PC-9 (cell line): ENCODE measurements at places on chromosomes 16 and 17.

- no peak for DNase-seq
Measured at GRCh38 chr16:7268182-7268581, 64.5 kb upstream of the RBFOX1 start.

DNA sequence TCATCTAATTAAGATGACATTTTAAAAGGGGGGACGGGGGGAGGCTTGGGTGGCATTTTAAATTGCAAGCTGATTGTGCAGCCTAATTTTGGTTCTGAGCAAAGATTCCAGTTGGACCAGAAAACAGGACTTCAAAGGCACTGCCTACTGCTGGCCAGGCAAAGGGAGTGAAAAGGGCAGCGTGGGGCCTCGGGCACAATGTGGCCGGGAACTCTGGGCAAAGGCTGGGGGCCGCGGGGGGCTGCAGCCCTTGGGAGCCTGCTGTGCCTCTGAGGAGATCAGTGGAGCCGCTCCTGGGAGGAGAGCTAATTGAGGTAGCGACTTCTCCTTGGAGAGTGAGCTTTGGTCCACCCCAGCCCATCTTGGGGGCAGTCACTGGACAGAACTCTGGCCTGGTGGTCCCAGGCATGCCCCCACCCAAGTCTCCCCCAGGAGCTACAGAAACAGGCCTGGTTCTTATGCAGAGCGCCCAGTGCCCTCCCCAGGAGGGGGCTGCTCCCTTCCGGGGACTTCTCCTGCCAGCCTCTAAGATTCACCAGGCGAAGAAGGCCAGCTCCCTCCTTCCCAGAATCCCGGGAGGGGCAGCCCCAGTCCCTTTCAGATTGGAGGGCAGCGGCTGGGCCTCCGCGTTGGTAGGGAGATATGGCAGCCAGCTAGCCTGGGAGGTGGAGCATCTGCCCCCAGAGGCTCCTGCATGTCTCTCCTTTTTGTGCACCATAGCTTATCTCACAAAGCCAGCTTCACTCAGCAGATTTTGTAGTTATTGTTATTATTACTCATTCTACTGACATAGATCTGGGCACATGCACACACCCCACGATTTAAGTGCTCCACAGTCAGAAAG lies 115.6 kb downstream of the GNAO1 start:
- DNase-seq: no peak

- no peak for DNase-seq
Measured at GRCh38 chr16:85862476-85863383, 36.2 kb upstream of the IRF8 start.

GRCh38 chr17:73546770-73547536 lies 97.3 kb downstream of the SDK2 start:
- DNase-seq: peak; percentile 6

DNA sequence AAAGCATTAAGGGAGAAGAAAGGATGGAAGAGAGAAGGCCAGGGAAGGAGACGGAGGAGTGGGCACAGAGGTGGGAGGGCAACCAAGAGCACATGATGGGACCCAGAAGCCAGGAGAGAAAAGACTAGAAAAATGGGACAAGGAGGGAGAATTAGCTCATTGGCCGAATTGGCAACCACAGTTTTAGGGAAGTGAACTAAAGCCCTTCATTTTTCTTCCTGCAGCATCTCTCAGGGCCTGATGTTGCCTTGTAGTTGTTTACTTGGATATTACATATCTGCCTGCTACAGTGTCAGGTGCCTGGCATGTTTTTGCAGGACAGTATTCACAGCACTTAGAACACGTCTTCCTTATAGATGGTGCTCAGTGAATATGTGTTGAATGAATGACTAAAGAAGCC lies 19.0 kb downstream of the EMP2 start:
- DNase-seq: no peak

- no peak for DNase-seq
Measured at GRCh38 chr17:55341432-55341831, 76.7 kb downstream of the HLF start.

- DNase-seq: no peak
Measured at GRCh38 chr17:16343569-16343968, 9.7 kb downstream of the CENPV start.

DNA sequence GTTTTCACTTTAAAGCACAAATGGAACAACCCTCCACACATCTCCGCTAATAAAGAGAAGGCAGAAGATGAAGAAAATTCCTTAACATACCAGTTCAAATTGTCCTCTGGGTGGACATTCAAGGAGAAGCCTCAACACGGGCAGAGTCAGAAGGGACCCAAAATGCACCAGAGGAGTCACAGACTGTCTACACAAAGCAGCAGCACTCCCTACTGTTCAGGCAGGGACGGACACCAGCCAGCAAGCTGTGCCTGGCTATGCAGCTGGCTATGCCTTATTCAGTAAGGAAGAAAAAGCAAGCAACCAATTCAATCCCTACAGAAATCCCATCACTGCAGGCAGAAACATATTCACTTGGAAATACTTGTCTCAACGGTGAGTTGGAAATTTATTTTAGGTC lies 8.1 kb downstream of the DNAJC7 start:
- DNase-seq: no peak

DNA sequence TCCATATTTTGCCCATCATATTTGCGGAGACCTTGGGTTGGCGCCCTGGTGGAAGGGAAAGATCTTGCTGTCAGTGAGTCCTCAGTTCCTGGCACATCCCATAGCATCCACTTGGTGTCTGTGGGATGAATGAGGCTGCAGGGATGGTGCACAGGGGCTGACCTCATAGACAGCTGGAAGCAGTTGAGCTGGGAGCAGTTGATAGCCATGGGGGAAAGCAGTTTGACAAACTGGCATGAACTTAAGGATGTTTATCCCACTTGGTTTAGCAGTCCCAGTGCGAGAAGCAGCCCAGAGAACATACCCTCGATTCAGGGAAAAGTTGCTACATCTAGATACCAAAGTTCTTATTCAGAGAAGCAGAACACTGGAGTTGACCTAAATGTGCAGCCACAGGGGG lies 80.7 kb downstream of the SNX29 start:
- no peak for DNase-seq

DNA sequence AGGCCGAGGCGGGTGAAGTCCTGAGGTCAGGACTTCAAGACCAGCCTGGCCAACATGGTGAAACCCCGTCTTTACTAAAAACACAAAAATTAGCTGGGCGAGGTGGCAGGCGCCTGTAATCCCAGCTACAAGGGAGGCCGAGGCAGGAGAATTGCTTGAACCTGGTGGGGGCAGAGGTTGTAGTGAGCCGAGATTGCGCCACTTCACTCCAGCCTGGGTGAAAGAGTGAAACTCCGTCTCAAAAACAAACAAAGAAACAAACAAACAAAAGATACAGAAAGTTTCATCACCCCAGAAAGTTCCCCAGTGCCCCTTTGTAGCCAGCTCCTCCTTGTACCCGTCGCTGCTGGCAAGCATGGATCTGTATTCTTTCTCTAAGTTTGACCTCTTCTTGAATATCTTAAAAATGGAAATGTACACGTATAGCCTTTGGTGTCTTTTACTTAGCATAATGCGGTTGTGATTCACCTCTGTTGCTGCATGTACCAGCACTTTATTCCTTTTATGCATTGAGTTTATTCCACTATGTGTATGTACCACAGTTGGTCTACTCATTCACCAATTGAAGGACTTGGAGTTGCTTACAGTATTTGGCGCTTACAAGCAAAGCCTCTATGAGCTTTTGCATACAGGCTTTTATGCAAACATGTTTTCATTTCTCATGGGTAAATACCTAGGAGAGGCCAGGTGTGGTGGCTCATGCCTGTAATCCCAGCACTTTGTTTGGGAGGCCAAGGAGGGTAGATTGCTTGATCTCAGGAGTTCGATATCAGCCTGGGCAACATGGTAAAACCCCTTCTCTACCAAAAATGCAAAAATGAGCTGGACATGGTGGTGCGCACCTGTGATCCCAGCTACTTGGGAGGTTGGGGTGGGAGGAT lies 87.5 kb upstream of the CLEC18A start:
- no peak for DNase-seq

DNA sequence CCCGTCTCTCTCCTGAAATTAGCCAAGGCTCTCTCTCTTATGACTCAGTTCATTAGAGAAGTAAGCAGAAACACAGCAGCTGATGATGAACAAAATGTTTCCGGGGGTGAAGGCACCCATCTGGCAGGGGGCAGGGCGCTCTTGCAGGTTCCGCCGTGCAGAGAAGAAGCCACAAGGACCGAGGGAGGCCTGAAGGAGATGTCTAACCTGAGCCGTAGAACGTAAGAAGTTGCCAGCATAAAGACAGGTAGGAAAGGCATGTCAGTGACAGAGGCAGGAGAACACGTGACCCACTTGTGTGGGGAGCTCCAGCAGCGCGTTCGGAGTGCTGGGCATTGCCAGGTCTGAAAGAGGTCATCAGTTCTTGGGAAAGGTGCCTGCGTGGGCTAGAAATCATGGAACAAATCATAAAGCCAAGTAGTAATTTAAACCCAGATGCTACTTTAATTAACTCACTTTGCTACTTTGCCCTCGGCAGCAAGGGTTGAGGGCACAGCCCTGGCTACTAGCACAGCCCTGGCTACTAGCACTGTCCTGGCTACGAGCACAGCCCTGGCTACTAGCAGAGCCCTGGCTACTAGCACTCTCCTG lies 198.6 kb downstream of the RPTOR start:
- DNase-seq: no peak

DNA sequence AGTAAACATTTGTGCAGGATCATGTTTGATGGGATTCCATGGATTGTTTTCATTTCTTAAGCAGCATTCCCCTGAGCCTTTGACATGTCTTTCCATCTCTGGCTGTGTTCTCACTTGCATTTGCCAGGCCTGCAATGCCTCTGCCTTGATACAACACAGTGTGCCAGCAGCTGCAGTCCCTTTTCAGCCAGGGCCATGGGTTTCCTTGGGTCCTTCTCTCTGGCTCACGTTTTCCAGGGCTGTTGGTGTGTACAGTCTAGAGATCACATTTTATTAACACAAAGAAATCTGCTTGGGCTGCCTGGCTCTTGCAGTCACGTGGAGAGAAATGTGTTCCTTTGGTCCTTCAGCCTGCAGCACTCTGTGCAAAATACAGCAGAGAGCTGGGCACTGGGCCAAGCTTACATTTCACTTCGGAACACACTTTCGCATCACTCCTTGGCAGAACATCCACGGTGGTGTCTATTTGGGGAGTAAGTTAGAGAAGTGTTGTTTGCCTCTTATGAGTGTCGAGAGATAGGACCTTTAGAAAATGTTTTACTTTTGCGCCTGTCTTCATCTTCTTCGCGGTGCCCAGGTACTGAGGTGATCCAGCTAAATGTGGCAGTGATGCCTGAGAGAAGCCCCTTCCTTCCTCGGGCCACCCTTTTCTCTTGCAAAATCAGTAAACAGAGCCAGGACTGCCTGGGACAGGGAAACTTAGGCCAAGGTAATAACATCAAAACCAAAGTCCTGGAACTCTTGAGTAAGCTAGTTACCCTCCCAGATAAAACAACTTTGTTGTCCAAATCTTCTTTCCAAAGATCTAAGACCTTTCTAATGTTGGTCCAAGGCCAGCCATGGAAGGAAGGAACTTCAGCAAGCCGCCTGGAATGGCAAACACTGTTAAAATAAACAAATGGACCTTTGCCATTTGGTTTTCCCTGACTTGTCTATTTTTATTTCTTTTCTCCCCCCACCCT lies 20.9 kb downstream of the HLF start:
- no peak for DNase-seq

- no peak for DNase-seq
Measured at GRCh38 chr17:74631468-74632450, 8.2 kb upstream of the CD300E start.
